H1 (cell line): ENCODE measurements at places on chromosomes 4 and X. TPM values are rescaled to one million over a fixed set of nuclear protein-coding genes. Genes with fewer than 3 reads are reported as not detected.

DNA sequence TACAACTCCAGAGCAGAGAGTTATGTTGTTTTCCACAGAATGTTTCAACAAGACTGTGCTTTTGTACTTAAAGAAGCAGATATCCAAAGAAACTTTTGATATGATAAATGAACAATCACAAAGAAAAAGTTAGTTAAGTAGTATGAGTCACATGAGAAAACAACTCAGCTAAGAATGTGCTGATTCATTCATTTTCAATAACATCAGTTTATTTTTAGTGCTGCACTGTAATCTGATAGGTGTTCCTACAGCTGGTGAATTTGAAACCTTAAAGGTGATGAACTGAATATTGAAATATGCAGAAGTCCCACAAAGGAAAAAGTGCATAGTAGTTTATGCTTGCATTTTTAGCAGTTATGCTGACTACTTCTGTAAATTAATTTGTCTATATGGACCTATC lies 180.3 kb upstream of the TENM3 start:
- no peak overlapping the region for H3K4me3 ChIP-seq
- DNase-seq: no peak
- H3K27me3 ChIP-seq: no peaks in the 10 kb centered on the region
- no peaks in the 10 kb centered on the region for H3K4me1 ChIP-seq
- H3K36me3 ChIP-seq: peaks cover 7% of the 10 kb centered on the region; the same call in 1 of the 2 replicates
- H3K27ac ChIP-seq: no peak overlapping the region

DNA sequence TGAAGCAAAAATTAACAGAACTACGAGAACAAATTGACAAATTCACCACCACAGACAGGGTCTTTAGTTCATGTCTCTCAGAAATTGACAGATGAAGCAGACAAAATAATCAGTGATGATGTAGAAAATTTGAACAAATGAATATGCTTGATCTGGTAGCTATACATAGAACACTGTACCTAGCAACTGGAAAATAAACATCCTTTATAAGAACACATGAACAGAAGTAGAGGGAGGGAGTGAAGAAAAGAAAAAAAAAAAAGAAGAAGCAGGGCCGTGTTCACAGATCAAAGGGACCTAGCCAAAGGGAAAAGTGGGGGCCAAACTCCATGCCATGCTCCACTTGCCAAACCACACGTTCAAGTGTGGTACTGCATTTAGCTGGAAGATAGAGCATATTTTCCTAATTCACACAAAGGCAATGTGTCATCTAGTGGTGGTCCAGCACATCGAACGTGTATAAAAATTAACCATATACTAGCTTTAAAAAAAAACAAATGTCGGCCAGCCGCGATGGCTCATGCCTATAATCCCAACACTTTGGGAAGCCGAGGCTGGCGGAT lies 5.6 kb upstream of the THOC2 start:
- no peak overlapping the region for H3K4me3 ChIP-seq
- H3K27ac ChIP-seq: no peak overlapping the region
- H3K4me1 ChIP-seq: no peaks in the 10 kb centered on the region
- no peaks in the 10 kb centered on the region for H3K27me3 ChIP-seq

DNA sequence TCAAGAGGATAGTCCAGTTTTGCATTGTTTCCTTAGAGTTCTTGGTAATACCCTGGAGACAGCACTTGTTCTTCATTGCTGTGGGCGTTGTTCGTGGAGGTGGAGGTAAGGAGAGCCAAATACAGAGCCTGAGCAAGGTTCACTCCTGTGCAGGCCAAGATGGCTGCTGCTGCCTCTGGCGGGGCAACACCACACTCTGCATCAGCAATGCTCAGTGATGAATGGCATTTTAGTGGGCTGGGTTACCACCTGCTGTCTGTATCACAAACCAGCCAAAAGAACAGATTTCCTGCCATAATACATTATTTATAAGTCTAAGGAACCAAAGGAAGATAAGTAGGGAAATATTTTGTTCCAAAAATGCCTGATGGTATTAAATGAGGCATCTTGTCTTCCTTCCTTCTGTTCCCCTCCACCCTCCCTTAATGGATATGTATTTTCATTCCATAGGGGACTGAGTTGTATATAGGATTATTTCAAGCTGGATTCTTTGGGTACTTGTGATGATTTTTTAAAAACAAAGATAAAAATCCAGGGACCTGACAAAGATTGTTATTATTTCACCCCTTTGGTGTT lies 61.6 kb upstream of the LIMCH1 start:
- no peak overlapping the region for H3K27ac ChIP-seq
- DNase-seq: no peak
- no peaks in the 10 kb centered on the region for H3K36me3 ChIP-seq
- H3K4me3 ChIP-seq: no peak overlapping the region
- peaks cover 12% of the 10 kb centered on the region for H3K4me1 ChIP-seq
- H3K27me3 ChIP-seq: no peaks in the 10 kb centered on the region

- no peaks in the 10 kb centered on the region for H3K27me3 ChIP-seq
- no peaks in the 10 kb centered on the region for H3K4me1 ChIP-seq
- H3K36me3 ChIP-seq: peaks cover 22% of the 10 kb centered on the region
- no peak overlapping the region for H3K27ac ChIP-seq
- H3K4me3 ChIP-seq: no peak overlapping the region
These were observed 19.5 kb downstream of the NSUN7 start for GRCh38 chr4:40769266-40769665.

- H3K4me3 ChIP-seq: no peak overlapping the region
- H3K4me1 ChIP-seq: no peaks in the 10 kb centered on the region
- DNase-seq: no peak
- no peaks in the 10 kb centered on the region for H3K36me3 ChIP-seq
- H3K27ac ChIP-seq: no peak overlapping the region
These were observed 566.1 kb upstream of the BOD1L1 start for GRCh38 chr4:14193601-14194000.

DNA sequence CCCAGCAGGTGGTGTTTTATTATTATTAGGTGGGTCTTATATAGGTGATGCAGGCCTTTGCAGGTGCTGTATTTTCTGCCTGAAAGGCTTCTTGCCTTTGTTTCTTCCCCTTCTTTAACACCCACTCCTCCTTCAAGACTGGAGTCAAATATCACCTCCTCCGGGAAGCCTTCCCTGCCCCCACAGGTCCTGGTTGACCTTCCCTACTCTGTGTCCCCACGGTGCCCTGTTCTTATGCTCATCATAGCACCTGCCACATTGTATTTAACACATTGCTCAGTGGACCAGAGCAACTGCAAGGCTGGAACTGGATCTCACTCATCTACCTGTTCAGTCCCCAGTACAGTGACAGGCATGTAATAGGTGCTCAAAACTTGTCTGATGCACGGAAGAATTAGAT lies 39.8 kb upstream of the LGI2 start:
- H3K4me3 ChIP-seq: no peak overlapping the region
- no peaks in the 10 kb centered on the region for H3K36me3 ChIP-seq
- DNase-seq: no peak

DNA sequence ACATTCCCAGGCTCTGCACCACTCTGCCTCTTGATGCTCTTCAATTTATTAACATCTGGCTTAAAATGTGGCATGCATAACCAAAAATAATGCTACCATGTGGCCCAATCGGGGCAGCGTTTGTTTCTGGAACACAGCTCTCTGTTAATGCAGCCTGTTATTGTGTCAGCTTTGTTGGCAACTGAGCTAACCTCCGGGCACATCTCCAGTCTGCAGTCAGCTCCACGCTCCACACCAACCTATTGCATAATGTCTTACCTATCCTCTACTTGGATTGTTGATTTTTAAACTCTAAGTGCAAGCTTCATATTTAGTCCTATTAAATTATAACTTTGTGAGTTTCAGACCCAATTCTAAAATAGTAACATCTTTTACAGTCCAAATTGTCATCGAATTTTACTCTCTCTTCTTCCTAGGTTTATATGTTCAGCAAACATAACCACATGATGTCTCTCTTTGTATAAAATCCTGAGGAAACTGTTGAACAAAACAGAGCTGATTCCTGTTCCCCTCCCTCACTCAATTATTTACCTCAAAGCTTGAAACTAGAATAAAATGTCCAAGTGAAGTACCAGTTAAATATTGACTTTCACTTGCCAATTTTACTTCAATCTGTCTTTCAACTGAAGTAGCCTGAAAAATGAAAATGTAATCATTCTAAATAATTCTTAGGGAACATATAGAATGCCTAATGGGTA lies 92.2 kb upstream of the RAPGEF2 start:
- no peak overlapping the region for H3K4me3 ChIP-seq
- peaks cover 1% of the 10 kb centered on the region; the same call in 1 of the 2 replicates for H3K4me1 ChIP-seq
- DNase-seq: no peak
- no peak overlapping the region for H3K27ac ChIP-seq
- H3K27me3 ChIP-seq: no peaks in the 10 kb centered on the region

DNA sequence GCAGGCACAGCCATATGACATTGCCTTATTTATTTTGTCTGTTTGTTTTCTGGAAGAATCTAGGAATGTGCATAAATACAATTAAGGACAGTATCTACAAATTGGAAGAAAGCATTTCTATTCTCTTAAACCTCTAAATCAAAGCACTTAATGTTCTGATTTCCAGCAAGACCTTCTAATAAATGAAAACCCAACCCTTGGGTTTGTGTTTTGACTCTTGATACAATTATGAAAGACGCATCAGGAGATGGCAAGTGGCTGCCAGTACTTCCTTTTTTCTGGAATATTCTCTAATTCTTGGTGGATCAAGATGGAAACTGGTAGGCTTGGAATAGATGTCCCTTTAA lies 437 bp upstream of the CPE start:
- no peaks in the 10 kb centered on the region for H3K36me3 ChIP-seq
- no peak for DNase-seq
- H3K27me3 ChIP-seq: no peaks in the 10 kb centered on the region
- H3K4me3 ChIP-seq: peak overlapping the region; percentile 75

GRCh38 chr4:6116696-6117285 lies 83.6 kb downstream of the JAKMIP1 start:
- no peaks in the 10 kb centered on the region; the same call in 1 of the 2 replicates for H3K27me3 ChIP-seq
- H3K4me1 ChIP-seq: peaks cover 25% of the 10 kb centered on the region
- H3K4me3 ChIP-seq: no peak overlapping the region

GRCh38 chr4:27215220-27215826 lies 354.7 kb downstream of the STIM2 start:
- H3K27me3 ChIP-seq: no peaks in the 10 kb centered on the region
- no peak overlapping the region for H3K4me3 ChIP-seq

- H3K4me1 ChIP-seq: no peaks in the 10 kb centered on the region
- no peak overlapping the region for H3K27ac ChIP-seq
- no peaks in the 10 kb centered on the region for H3K36me3 ChIP-seq
- H3K27me3 ChIP-seq: no peaks in the 10 kb centered on the region
- no peak overlapping the region for H3K4me3 ChIP-seq
- no peak for DNase-seq
These were observed 59.2 kb downstream of the NSUN7 start for GRCh38 chr4:40808926-40809457.

- no peaks in the 10 kb centered on the region for H3K27me3 ChIP-seq
- H3K4me3 ChIP-seq: no peak overlapping the region
- peaks cover 31% of the 10 kb centered on the region for H3K4me1 ChIP-seq
- no peak for DNase-seq
- H3K27ac ChIP-seq: no peak overlapping the region
- no peaks in the 10 kb centered on the region for H3K36me3 ChIP-seq
These were observed 201.8 kb downstream of the SOWAHB start for GRCh38 chr4:76696109-76696508.

DNA sequence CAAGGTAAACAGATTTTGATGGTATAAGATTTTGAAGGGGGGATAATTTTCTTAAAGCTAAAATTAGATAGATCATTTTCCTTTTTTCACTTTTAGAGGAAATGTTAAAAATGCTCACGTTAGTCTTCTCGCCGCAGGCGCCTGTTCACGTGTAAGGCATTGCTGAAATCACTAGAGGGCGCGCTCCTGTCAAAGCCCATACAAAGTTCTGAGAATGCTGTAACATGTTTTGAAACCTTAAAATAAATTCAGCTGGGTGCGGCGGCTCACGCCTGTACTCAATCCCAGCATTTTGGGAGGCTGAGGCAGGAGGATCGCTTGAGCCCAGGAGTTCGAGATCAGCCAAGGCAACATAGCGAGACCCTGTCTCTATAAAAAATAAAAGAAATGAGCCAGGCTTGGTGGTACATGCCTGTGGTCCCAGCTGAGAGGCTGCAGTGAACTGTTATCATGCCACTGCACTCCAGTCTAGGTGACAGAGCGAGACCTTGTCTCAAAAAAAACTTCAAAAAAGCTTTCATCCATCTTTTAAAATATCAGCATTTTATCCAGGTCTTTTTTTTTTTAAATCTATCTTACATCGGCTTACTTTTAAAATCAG lies 138.0 kb downstream of the RBMX2 start:
- no peaks in the 10 kb centered on the region for H3K36me3 ChIP-seq
- H3K27ac ChIP-seq: no peak overlapping the region
- H3K4me1 ChIP-seq: no peaks in the 10 kb centered on the region
- H3K4me3 ChIP-seq: no peak overlapping the region
- no peaks in the 10 kb centered on the region for H3K27me3 ChIP-seq

DNA sequence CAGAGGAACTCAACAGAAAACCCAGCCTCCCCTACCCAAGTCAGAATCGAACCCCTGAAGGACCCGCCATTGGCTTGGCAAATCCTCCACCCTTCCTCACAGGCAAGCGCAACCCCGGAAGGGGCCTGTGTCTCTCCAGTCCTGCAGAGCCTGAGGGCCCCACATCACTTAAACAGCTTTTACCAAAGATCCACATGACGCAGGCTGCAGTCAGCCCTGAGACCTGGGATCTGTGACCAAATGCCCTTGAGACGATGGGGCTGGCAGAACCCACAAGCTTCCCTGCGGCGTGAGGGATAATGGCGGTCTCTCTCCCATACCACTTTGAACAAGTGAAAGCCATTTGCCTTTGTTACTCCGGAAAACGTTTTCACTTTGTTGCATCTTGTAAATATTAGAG lies 54.9 kb downstream of the ACOX3 start:
- no peak overlapping the region for H3K4me3 ChIP-seq
- no peaks in the 10 kb centered on the region for H3K4me1 ChIP-seq
- H3K36me3 ChIP-seq: no peaks in the 10 kb centered on the region

- H3K4me3 ChIP-seq: no peak overlapping the region
- no peak overlapping the region for H3K27ac ChIP-seq
- H3K4me1 ChIP-seq: no peaks in the 10 kb centered on the region; the same call in 1 of the 2 replicates
- DNase-seq: no peak
- H3K27me3 ChIP-seq: no peaks in the 10 kb centered on the region; the same call in 1 of the 2 replicates
These were observed 221.0 kb downstream of the PALLD start for GRCh38 chr4:168717847-168718246.

GRCh38 chr4:102815981-102816380 lies 11.4 kb downstream of the UBE2D3 start:
- no peaks in the 10 kb centered on the region for H3K27me3 ChIP-seq
- no peak for DNase-seq
- peaks cover 16% of the 10 kb centered on the region for H3K4me1 ChIP-seq
- no peak overlapping the region for H3K27ac ChIP-seq

Gene CXCR3
- total RNA-seq: not detected in 2 replicates

Gene GIMD1
- not detected in 2 replicates for total RNA-seq

Gene NAA11
- not detected in 2 replicates for total RNA-seq

Gene HPGDS
- not detected in 2 replicates for total RNA-seq

Gene SPRY1
- total RNA-seq: 54.7 and 56.2 TPM in 2 replicates

Gene ARMCX4
- total RNA-seq: 14.5 and 15.4 TPM in 2 replicates

Gene SUPT20HL1
- not detected in 2 replicates for total RNA-seq

Gene PNMA3
- 6.9 and 7.8 TPM in 2 replicates for total RNA-seq
